Germinal center (tissue), 1 donor: ENCODE measurements at places on chromosomes 13 and 19.

GRCh38 chr13:50119591-50119990, 104.3 kb downstream of the KCNRG start:
- no peak for DNase-seq

GRCh38 chr13:99723878-99724277, 222.6 kb downstream of the TM9SF2 start:
- DNase-seq, result no peak

- no peak for DNase-seq
These were observed 13.8 kb downstream of the NAXD start for GRCh38 chr13:110628952-110629701.

- no peak for DNase-seq
These were observed 3.2 kb downstream of the NFIC start for GRCh38 chr19:3369337-3370213.

DNA sequence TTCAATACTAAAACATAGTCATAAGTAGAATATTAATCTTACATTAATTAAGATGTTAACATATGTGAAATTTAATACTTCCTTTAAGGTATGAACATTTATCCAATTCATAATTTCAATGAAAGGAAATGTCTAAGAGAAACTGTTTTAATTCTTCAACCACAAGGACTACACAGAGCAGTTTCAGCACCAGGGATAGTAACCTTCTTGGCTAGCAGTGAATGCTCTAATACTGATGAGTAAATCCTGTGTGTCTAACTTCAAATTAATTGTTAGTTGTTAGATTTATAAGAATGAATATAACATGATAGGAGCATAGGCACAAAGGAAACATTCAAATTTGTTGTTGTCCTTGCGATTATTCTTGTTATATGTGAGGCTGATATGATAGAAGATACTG, 15.6 kb upstream of the NBEA start:
- no peak for DNase-seq

- DNase-seq, result no peak
These were observed 214.0 kb downstream of the ENOX1 start for GRCh38 chr13:43572656-43573360.

- no peak for DNase-seq
These were observed 1.9 kb downstream of the SAFB start for GRCh38 chr19:5624741-5625278.

DNA sequence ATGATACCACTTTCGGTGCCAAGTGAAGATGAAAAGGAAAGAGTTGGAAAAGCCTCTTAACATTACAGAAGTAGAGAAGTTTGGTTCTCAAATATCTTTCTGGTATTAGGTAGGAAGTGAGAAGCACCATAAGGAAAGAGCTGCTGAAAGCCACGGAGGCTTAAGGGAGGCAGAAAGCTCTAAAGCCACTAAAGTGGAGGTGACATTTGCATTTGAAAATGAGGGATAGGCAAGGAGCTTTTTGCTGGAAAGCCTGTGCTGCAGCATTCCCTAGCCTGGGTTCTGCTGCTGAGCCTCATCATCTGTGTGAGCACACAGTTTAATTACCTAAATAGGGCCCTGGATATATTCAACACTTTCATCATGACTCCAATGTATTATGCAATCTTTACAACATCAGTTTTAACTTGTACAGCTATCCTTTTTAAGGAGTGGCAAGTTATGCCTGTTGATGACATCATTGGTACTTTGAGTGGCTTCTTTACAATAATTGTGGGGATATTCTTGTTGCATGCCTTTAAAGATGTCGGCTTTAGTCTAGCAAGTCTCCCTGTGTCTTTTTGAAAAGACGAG, 315.4 kb downstream of the RBM26 start:
- no peak for DNase-seq

DNA sequence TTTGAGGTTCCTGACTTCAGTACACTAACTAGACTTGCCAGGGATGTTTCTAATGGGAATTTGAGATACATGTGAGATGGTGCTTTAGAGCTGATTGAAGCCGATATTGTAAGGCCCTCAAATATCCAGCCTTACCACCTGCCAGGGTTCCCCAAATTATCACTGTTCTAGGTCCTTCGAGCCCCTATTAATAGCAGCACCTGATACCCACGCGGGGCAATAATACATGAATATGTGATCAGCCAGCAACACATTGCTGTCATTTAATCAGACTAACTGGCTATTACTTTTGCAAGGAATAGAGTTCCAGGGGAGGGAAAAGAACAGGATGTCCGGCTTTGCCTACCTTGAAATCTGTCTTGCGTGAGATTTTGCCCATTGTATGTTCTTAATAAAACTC, 5.1 kb downstream of the RGCC start:
- no peak for DNase-seq

GRCh38 chr13:98676239-98676638, 76.2 kb downstream of the SLC15A1 start:
- DNase-seq, result no peak

GRCh38 chr13:48594096-48594815, 59.5 kb upstream of the CYSLTR2 start:
- no peak for DNase-seq

GRCh38 chr13:112969692-112970338, 801 bp downstream of the MCF2L start:
- no peak for DNase-seq

- no peak for DNase-seq
These were observed 53.1 kb downstream of the MICU2 start for GRCh38 chr13:21550918-21551317.
